Choroid plexus epithelial cell (primary cell): ENCODE measurements at places on chromosomes 5 and 9.
A peak's percentile ranks its signal among the peaks of the same experiment; 100 is the strongest.

- DNase-seq: no peak
Measured at GRCh38 chr5:95486191-95486590, 68.6 kb downstream of the SKIC3 start.

DNA sequence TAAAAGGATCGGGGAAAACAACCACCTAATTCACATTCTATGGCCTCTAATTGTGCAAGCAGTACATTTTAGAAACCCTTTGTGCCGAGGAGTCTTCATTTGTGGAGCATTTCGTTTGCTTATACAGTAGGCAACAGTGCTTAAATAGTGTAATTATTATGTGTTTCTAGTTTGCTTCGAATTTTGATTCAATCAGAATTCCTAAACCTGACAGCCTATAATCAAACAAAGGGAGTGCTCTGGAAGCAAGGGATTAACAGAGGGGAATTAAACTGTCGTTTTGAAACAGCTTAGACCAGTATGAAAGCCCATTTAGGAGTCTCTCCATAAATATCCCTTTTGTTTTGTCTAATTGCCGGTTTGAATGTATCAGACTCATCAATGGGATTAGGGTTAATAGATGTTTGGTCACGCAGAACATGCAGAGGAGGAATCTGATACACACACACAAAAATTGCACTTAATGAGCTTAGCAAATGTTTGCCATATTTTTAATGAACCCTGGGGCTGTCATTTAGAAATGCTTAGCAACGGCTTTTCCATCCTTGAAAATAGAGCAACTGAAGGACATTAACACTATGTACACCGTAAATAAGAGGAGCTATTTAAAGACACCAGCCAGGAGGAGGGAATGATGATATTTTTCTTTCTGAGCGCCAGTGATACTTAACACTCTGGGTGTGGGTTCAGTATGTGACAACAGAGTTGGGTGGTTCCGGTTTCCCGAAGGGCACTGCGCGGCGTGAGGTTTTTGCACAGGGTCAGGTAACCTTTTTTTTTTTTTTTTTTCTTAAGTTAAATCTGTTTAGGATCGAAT lies 404.7 kb downstream of the TLE4 start:
- no peak for DNase-seq

- DNase-seq: no peak
Measured at GRCh38 chr5:59354274-59354673, 539.3 kb downstream of the PDE4D start.

DNA sequence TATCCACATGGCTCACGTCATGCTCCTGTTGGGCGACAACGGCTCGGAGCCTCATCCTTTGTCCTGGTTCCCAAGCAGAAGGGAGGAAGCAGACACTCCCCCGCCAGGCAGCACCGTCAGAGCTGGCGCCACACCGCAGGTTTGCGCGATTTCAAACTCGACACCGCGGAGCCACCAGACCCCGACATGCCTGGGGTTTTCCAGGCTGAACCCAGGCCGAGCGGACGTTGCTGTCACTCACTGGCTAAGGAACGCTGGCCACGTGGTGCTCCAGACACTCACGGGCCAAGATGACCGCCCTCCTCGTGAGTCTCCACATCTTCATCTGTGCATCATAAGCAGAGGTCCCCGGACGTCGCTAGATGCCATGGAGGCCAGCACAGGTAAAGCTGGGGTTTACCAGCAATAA lies 9.0 kb downstream of the TERT start:
- no peak for DNase-seq

GRCh38 chr5:75049456-75050351 lies 2.7 kb downstream of the GCNT4 start:
- DNase-seq: peak; percentile 80
